ENCODE measurements at places on chromosomes 16 and 17.

DNA sequence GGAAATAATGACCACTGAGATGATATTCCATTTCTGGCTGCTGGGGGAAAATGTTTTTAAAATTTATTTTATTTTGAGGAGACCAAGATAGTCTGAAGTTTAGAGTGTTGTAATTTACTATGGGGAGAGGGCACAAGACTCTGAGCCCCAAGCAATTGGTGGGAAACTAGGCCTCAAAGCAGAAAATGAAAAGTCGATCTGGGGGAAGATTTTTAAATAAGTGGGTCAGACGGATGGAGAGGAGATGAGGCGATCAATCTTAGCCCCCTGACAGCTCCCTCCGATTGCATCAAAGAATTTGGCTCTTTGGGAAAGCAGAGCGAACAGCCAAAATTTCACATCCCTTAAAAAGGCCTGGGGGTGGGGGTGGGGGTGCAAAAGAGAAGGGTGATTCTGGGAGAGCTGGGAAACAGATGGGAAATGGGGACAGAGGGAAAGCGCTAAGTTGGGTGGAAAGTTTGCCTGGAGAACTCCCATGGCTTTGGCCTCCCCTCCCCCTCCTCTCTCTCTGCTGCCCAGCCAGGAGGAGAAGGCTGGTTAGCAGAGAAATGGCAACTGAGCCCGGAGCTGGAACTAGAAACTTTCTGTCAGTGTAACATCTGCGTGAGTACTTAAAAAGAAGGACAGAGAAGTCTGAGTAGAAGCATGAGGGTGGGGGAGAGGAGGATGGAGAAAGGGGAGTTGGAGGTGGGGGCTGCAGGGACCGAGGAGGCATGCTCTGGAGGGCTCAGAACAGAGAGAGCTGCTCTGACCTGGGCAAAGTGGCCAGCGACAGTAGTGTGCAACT, 1.4 kb upstream of the HOXB2 start:
- no peak for DNase-seq

- DNase-seq: no peak
Measured at GRCh38 chr16:85288869-85289660, 176.8 kb upstream of the CIBAR2 start.

- DNase-seq: no peak
Measured at GRCh38 chr17:57407287-57408070, 151.2 kb downstream of the MSI2 start.

- no peak for DNase-seq
Measured at GRCh38 chr16:85390511-85391174, 222.5 kb upstream of the GSE1 start.

GRCh38 chr16:75928295-75928694, 202.0 kb upstream of the CPHXL start:
- DNase-seq: no peak

DNA sequence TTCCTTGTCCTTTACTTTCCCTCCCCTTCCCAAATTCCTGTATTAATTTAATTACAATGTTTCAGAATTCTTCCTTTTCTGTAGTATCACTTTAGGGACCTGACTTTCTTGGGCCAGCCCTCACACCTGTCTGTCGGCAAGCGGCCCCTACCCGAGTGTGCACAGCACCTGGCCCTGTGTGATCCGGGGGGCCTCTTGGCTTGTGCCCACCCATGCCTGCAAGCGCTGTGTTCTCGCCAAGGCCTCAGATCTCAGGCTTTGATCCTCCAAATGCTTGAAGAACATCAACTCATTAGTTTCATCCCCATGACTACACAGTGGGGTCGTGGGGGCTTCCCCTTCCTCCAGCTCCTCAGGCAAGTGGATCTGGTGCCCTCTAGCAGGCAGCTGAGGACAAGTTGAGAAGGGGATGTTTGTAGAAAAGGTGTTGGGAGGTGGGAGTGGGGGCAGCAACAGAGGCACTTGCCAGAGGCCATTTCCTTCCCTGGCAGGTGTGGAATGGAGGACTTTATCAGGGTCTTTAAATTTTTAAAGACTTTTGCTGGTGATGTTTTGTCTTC, 15.7 kb upstream of the CDH3 start:
- no peak for DNase-seq

DNA sequence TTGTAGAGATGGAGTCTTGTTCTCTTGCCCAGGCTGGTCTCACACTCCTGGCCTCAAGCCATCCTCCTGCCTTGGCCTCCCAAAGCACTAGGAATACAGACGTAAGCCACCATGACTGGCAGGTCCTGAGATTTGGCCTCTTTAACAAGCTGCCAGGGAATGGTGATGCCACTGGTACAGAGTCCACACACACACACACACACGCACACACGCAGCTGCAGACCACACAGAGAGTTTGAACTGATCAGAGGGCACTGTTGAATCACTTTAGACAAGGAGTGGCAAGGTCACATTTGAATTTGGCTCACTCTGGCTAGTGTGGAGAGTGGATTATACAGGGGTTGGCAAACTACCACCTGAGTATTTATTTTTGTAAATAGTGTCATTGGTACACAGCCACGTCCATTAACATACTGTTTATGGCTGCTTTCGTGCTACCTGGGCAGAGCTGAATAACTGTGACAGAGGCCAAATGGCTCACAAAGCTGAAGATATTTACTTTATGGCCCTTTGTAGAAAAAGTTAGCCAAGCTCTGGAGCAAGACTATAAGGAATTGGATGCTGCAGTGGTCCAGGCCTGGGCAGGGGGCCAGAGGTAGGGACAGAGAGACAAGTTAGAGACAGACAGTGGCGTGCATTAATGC, 9.9 kb downstream of the ITPRIPL2 start:
- no peak for DNase-seq

DNA sequence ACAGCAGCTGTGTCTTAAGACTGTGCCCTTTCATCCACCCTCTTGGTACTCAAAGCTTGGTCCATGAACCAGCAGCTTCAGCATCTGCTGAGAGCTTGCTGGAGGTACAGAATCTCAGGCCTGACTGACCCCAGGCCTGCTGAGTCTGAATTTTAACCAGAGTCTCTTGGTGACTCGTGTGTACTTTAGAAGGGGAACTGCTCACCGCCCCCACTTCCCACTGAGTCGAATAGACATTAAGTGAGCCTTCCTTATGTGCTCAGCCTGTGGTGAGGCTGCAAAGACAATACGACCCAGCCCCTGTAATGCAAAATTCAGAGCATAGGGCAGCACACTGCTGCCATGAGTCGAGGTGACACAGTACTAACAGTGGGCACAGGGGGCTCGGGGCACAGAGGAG, 662.8 kb downstream of the WWOX start:
- DNase-seq: no peak

DNA sequence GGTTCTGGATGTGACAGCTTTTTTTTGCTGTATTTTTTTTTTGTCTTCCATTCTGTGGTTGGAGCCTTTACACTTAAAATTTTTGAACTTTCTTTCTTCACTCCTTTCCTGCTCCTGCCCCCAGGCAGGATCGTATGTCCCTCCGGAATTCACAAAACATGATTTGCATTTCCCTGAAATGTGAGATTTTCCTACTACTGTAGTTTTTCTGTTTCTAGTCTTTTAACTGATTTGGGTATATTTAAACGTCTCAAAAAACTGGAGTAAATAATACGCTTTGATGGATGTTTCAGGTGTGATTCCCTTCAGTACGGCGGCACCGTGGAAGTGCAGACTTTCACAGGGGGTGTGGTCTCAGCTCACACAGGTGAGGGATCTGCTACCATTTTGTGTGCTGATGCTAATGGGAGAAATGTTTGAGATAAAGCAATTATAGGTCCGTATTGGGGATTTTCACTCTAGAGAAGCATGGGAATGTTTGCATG, 686 bp downstream of the SRCAP start:
- DNase-seq: no peak

GRCh38 chr16:87602001-87602775, at the start of gene JPH3:
Gene JPH3, plus strand, starts transcription at chr16:87602508. Its CDS starts 639 bp downstream, at chr16:87603147.
- no peak for DNase-seq

DNA sequence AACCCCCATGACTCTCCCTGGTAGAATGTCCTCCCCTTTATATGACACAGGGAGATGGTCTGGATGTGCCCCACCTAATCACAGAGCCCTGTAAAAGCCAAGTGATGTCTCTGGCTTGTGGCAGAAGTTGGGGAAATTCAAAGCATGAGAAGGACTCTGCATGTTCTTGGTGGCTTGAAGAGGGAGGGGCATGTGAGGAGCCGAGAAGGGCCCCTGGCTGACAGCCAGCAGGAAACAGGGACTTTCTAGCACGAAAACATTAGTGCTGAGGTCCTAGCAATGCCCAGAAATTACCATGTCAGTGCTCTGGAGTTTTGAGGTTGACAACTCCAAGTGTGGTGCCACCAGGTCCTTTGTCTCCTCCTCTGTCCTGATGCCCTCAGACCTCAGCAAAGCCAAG, 75.9 kb downstream of the USP22 start:
- DNase-seq: no peak

DNA sequence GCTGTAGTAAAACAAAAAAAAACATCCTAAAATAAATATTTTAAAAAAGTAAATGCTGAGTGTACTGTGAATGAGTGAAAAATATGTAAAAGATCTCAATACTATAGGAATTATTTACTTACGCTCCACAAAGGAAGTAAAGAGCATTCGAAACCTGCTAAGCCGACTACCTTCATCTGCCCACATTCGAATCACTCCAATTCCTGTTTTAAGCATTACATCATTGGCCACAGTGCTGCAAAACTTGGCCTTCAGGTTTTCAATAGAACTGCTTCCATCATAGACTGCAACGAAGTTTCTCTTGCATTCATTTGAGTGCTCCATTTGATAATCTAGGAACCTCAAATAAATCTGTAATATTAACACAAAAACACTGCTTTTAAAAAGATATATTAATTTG, 34.4 kb downstream of the NETO2 start:
- no peak for DNase-seq

DNA sequence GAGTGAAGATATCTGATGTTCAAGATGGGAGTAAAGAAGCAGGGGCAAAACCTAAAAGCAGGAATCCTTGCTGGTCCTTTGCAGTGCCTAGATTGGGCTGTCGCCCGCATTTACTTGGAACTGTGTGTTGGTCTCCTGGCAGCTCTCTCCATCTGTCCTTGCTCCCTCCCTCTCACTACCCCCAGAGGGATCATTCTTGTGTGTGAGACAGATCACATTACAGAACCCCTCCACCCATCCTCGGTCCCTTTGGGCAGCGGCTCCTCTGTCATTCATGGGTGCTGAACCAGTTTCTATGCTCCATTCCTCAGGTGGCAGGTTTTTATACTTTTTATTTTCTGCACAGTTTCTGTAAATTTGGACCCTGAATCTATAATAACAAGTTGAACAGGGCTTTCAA, 99.4 kb upstream of the MYOCD start:
- no peak for DNase-seq

DNA sequence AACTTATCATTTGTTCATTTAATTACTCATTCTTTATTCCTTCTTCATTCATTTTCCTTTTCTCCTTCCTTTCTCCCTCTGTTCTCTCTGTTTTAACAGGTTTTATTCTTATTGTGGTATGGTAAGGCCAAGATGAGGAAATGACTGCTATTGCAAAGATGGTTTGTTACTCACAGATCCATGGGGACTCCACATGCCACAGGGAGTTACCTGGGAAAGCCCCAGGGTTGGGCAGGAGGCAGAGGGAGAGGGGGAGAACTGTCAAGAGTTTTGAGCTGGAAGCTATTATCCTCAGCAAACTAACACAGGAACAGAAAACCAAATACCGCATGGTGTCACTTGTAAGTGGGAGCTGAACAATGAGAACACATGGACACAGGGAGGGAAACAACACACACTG, 453.3 kb downstream of the WWOX start:
- DNase-seq: no peak

DNA sequence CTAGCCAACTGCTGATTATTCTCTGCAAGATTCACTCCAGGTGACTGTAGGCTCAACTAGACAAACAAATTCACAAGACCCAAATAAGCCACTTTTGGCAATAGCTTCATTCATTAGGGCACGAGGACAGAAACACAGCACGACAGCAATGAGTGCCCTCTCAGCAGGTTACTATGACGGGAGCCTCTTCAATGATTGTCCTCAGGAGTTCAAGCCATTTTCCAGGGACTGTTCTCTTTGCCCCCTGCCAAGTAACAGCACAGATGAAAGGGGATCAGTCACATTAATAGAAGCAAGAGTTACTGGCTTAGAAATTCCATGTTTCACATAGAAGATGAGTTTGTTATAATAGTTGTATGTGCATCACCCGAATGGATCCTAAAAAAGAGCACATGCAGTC, 712.2 kb downstream of the CDH8 start:
- no peak for DNase-seq

GRCh38 chr16:30924913-30925631, 1.7 kb downstream of the FBXL19 start:
- DNase-seq: no peak

GRCh38 chr17:1930337-1930645, 94.8 kb downstream of the RTN4RL1 start:
- no peak for DNase-seq

GRCh38 chr17:21389394-21389793, 13.2 kb downstream of the KCNJ12 start:
- no peak for DNase-seq

DNA sequence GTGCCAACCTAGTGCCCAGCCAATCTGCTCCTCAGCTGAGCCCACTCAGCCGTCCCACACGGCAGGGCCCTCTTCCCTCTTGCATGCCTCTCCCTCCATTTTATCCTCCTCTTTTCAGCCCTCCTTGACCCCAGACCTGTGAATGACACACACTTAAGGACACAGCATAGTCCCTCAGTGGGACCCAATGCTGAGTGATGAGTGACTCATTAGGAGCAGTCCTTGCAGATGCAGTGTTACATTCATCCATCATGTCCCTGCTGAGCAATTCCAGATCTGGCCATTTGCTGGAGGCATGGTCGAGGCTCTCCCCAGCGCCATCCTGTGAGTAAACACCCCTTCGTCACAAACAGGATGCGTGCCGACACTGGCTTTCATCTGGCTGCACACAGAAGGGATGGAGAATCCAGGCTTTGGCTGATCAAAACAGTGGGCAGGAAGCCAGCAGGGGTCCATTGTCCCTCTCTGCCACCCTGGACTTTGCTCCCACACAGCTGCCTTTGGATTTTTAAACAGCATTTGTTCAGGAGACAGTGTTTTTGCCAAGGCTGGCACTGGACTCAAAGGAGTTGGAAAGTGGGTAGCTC, 122.6 kb downstream of the AXIN2 start:
- DNase-seq: no peak

- no peak for DNase-seq
Measured at GRCh38 chr16:57544124-57544653, 1.7 kb downstream of the ADGRG5 start.

GRCh38 chr17:73423806-73424205, 112.0 kb upstream of the CDC42EP4 start:
- DNase-seq: no peak

GRCh38 chr17:79290726-79291125, 216.1 kb downstream of the ENGASE start:
- no peak for DNase-seq

DNA sequence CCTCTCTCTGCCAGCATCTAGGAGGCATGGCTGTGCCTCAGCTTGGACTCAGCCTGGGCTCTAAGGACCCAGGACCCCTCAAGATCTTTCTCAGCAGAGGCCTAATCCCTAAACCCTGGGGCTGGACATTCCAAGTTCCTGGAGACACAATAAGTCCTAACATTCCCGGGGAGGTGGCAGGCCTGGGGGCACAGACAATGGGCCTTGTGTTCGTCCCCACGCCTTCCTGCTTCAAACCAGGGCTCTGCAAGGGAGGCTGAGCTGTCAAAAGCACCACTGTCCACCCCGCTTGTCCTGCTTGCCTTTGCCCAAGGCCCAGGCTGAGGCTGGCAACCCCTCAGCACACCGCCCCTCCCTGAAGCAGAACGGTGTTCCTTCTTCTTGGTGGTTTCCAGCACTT, 13.7 kb downstream of the SDK2 start:
- DNase-seq: no peak
